ENCODE measurements at places on chromosomes 11 and 22.

- no peak for DNase-seq
Observed at GRCh38 chr11:35912883-35913624, 30.8 kb upstream of the LDLRAD3 start.

GRCh38 chr11:96356848-96357247, 13.9 kb upstream of the MAML2 start:
- DNase-seq = no peak

- no peak for DNase-seq
Observed at GRCh38 chr22:25406510-25407210, 157.8 kb upstream of the GRK3 start.

GRCh38 chr11:88301488-88302140, 35.9 kb downstream of the CTSC start:
- DNase-seq = no peak

GRCh38 chr11:112643416-112643815, 317.8 kb upstream of the NCAM1 start:
- DNase-seq = no peak

DNA sequence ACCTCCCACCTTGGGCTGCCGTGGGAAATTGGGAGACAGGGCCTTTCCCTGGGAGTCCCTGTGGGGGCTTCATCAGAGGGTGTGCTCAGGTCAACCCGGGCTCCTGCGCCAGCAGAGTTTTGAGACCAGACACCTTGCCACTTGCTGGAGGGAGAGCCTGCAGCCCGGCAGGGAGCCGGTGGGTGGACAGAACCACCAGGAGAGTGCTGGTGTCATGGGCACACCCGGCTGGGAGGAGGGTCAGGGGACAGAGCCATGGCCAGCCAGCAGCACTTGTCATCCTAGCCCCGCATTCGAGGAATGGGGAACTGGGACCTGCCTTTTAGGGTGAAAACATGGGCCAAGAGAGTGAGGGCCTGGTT, 209.3 kb downstream of the TBC1D22A start:
- DNase-seq = no peak

GRCh38 chr11:17846852-17847453, 112.4 kb downstream of the KCNC1 start:
- DNase-seq = no peak

DNA sequence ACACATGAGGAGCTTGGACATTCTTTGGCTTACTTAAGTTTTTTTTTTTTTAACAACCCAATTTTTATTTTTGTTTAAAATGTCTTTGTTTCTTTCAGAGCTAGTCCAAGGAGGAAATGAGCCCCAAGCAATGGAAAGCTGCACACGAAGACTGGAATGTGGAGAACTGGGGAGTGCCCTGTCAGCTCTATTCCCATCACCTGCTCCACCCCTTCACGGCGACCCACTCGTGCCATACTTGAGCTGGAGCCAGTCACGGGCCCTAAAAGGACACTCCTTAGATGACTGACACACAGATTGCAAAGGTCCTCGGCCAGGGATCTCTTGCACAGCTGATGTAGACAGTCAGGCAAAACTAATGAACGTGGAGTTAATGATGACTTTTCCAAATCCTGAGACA, 10.6 kb upstream of the SLC25A18 start:
- DNase-seq = no peak

DNA sequence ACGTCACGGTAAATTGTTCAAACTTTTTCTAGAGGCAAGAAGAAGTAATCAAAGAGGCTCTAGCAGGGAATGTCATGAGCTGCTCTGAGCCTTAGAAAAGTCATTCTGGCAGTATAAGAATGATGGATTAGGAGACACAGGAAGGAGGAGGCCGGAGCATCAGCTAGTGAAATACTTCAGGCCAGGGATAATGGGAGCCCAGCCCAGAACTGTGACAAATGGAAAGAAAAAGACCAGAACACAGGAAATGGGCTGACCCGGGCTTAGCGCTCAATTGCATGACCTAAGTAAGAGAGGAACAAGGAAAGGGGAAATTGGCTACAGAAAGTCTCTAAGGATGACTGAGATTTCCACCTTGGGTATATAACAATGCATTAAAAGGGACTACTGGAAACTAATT, 108.6 kb downstream of the LARGE1 start:
- peak; percentile 79 for DNase-seq

DNA sequence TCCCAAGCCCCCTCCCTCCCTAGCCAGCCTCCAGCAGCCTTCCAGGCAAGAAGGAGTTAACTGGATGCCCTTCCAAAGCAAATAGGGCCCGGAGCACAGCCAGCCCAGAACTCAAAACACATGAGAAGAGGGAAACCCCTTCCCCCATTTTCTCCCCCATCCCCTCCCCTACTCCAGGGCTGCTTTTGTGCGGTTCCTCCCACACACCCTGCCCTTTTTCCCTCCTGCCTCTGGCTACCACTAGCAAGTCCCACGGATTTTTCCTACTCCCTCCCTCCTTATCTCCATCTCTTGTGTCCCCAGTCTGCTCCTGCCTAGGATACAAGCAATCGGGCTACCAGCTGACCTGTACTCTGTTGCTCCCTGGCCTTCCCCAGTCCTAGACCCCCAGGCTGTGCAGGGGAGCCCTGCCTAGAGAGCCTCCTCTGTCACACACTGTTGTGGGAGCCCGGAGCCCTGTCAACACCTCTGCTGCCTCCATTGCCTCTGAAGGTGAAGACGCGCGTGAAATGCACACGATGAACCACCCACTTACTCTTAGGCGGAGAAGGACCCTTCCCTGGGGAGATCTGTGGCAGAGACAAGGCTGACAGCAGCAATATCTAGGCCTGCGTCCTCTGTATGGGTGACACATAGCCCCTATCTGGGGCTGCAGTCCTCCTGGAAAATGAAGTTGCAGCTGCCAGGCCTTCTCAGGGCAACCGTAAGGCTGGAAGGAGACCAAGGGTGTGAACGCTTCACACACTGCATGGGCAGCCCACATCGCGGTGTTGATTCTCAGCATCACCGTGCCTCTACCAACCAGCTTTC, 282.8 kb downstream of the MN1 start:
- DNase-seq = no peak

- no peak for DNase-seq
Observed at GRCh38 chr22:49201046-49201970, 626.4 kb downstream of the BRD1 start.

Data from GM03348 (cell line).